Breast epithelium (tissue), 4 donors: ENCODE measurements at places on chromosomes 2 and 18. TPM values are rescaled to one million over a fixed set of nuclear protein-coding genes. Genes with fewer than 3 reads are reported as not detected.

CD8A gene
- total RNA-seq: 3.2 TPM

CNDP2 gene
- 104 TPM for total RNA-seq

SPP2 gene
- not detected for total RNA-seq

GPR75 gene
- 3.2 TPM for total RNA-seq

KCNJ3 gene
- total RNA-seq: under 0.01 TPM

SLC11A1 gene
- 53.4 TPM for total RNA-seq

GPR39 gene
- total RNA-seq: 8.2 TPM

PAIP2B gene
- 13.0 TPM for total RNA-seq

CARF gene
- total RNA-seq: 28.2 TPM

TDRD15 gene
- 0.59 TPM for total RNA-seq

MLPH gene
- 242 TPM for total RNA-seq

KIF1A gene
- 0.29 TPM for total RNA-seq

CHPF gene
- total RNA-seq: 58.9 TPM

RGPD3 gene
- total RNA-seq: 2.2 TPM

CAB39 gene
- total RNA-seq: 85.9 TPM

ADCYAP1 gene
- total RNA-seq: 1.2 TPM

PSMA8 gene
- total RNA-seq: not detected

HNMT gene
- total RNA-seq: 105 TPM

CPLX4 gene
- not detected for total RNA-seq

NAT8 gene
- not detected for total RNA-seq

NR4A2 gene
- total RNA-seq: 7.9 TPM

CPO gene
- 0.66 TPM for total RNA-seq

ACTG2 gene
- total RNA-seq: 108 TPM

BCL2 gene
- 43.6 TPM for total RNA-seq

MBD2 gene
- total RNA-seq: 46.2 TPM

TRPM8 gene
- total RNA-seq: not detected

CKAP2L gene
- not detected for total RNA-seq

IL36A gene
- total RNA-seq: not detected

PUM2 gene
- 69.3 TPM for total RNA-seq

CYB5A gene
- 300 TPM for total RNA-seq

SSB gene
- 124 TPM for total RNA-seq

ABCG5 gene
- total RNA-seq: not detected

ZNF519 gene
- 7.9 TPM for total RNA-seq

CTLA4 gene
- total RNA-seq: 0.64 TPM

TNFAIP6 gene
- total RNA-seq: 12.5 TPM

PLGLB1 gene
- total RNA-seq: 8.8 TPM

MAP2 gene
- total RNA-seq: 11.5 TPM

LHCGR gene
- 0.64 TPM for total RNA-seq

STPG4 gene
- 0.32 TPM for total RNA-seq

COL4A3 gene
- total RNA-seq: 3.7 TPM

AQP12A gene
- not detected for total RNA-seq

FMNL2 gene
- 36.1 TPM for total RNA-seq

COL3A1 gene
- 98.1 TPM for total RNA-seq

GNAL gene
- 15.4 TPM for total RNA-seq

MC5R gene
- total RNA-seq: not detected

RSAD2 gene
- 2.9 TPM for total RNA-seq

ARL4C gene
- total RNA-seq: 16.1 TPM

LCT gene
- not detected for total RNA-seq
